ENCODE measurements at places on chromosomes 7 and 10.

GRCh38 chr10:8417631-8418030, 363.1 kb downstream of the GATA3 start:
- no peak for DNase-seq

- DNase-seq = no peak
Measured at GRCh38 chr10:93894516-93895378, 969 bp downstream of the SLC35G1 start.

DNA sequence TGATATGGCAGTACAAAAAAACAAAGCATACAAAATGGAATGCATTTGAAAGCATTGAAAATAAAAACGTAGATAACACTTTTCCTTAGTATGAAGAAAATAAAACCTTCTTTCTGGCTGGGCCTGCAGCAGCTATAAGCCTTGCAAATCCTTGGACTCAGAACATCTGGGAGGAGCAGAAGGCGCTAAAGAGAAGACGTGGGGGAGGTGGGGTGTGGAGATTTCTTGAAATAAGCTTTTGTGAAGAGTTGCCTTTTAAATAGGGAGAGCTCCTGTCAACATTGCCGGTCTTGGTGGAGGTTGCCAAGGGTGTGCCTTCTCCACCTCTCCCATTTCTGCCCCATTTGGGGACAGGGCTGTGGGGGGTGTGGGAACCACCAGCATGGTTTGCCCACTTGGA, 128.7 kb downstream of the TMEM178B start:
- no peak for DNase-seq

- no peak for DNase-seq
Measured at GRCh38 chr7:132504852-132505251, 71.4 kb downstream of the PLXNA4 start.

DNA sequence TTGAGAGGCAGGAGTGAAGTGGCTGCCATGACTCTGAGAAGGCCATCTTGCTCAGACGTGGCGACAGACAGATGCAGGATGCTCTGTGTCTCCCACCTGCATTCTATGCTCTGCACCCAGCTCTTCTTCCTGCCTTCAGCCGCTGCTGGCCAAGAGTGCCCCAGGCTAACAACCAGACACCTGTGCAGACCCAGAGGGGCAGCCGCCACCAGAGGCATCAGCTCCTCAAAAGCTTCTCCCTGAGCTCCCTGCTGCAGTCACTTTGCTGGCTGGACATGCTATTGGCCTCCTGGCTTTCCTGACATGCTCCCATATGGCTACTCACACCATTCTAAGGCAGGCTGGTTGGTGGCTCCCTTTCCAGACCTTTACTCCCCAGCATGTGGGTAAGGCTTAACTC, 70.6 kb upstream of the GRB10 start:
- no peak for DNase-seq

DNA sequence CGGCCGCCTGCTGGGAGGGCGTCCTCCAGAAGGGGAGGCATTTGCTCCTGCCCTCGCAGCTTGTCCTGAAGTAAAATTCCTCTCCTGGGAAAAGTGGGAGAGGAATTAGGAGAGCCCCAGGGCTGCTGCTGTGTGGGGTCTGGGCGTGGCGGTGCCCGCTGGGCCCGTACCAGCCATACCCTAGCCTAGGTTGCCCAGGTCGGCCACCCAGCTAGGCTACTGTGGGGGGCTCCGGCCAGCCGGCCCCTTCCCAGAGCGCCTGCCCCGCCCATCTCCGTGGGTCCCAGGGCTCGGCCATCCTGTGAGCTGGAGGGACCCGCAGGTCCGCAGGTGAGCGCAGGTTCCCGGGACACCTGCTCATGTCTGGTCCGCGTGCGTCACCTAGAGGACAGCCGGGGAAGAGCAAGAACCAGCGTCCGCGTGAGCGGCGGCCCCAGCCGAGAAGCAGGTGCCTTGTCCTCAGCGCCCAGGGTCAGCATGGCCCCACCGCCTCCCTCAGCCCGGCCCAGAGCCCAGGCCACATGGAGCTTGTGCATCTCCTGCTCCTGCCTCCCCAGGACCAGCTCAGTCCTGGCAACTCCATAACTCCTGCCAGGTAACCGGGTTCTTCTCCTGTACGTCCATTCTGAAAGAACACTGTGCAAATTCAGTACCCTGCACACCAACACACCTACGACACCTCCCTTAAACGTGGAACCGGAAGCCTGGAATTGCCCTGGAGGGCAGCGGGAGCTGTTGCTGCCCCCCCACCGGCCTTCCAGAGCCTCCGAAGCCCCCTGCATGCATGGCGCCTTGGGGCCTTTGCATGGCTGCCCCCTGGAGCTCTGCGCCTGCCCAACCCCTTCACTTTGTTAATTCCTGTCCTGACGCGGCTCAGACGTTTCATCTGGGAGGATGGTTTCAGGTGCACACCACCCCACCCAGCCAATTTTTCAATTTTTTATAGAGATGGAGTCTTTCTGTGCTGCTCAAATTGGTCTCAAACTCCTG, 22.8 kb upstream of the FOXL3 start:
- DNase-seq = no peak

Data from activated gamma-delta T cell treated with anti-CD3 and anti-CD28 coated beads, Interleukin-2, amount 50 U/mL, for 16 hours (primary cell).